ENCODE measurements at places on chromosomes 12 and 14.

GRCh38 chr12:90060031-90060430 lies 351.4 kb upstream of the ATP2B1 start:
- DNase-seq: no peak

GRCh38 chr12:67804168-67804567 lies 155.6 kb downstream of the DYRK2 start:
- DNase-seq: no peak

DNA sequence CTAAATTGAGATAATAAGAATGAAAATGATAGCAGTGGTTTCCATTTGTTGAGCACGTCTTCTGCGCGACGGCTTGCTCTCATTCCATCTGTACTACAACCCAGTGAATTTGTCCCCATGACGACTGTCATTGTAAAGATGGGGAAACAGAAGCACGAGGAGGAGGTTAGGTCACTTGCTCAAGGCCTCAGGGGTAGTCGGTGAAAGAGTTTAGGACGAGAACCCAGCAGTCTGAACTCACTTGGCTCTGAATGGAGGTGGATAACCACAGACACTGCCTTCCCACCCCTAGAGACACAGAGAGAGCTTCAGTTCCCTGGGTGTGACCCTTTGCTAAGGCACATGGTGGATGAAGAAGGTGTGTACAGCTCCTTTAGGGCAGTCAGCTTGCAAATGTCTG lies 30.9 kb upstream of the PLEKHG3 start:
- DNase-seq: no peak

DNA sequence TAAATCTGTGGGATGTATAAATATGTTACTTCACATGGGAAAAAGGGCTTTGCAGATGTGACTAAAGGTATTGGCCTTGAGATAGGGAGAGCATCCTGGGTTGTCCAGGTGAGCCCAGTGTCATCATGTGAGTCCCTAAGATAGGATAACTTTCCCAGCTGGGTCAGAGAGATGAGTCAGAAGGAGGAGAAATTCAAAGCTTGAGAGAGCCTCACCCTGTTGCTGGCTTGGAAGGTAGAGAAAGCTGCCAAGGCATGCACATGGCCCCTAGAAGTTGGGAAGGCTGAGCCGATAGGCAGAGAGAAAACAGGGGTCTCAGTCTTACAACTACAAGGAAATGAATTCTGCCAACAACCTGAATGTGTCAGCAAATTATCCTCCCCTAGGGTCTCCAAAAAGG lies 213.0 kb downstream of the ADGRD1 start:
- DNase-seq: no peak

- DNase-seq: no peak
Measured at GRCh38 chr12:116433249-116433648, 125.9 kb upstream of the MAP1LC3B2 start.

- no peak for DNase-seq
Measured at GRCh38 chr12:9706086-9706685, 26.7 kb downstream of the CLECL1 start.

DNA sequence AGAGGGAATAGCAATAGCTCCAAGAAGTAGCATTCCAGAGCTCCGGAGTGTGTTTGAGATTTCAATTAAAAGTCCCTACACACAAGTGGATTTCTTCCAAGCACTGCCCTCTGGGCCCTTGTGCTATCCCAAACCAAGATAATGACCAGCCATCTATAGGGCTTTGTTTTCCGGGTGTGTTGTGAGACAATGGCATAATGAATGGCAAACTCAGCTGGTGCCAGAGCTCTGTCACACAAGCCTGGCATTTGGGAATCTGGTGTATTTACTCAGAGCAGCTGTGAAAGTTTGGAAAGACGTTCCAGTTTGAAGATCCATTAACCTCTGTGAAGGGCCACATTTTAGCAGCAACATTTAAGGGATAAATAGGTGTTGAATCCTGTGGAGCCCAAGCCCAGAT lies 61.2 kb upstream of the TMTC2 start:
- no peak for DNase-seq

GRCh38 chr14:29814156-29815015 lies 113.3 kb downstream of the PRKD1 start:
- DNase-seq: peak; percentile 49

GRCh38 chr12:124390442-124391097 lies 95.7 kb downstream of the RFLNA start:
- no peak for DNase-seq

DNA sequence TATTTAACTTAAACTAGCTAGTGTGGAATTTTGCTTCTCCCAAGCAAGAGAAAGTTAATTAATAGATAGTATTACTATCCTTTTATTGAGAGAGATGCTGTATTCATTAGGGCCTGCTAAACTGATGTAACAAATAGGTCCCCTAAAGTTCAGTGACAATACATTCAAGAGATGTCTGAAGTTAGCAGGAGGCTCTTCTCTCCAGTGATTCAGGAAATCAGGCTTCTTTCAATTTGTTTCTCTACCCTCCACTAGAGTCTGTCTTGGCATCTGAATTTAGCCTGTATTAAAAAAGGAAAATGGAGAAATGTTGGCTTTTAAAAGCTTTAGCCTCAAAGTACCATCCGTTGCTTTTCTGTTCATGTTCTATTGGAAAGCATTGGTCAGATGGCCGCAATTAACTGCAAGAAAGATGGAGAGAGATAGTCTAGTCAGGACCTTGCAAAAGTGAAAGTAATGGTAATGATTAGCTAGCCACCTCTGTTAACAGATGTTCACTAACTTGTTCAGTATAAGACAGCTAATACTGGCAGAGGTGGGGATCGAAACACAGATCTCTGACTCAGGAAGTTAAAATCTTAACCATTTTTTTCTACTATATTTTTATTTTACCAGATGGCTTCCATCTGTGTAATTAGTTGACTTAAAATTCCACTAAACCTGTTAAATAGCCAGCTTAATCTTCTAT lies 786.8 kb downstream of the TMTC2 start:
- DNase-seq: no peak

DNA sequence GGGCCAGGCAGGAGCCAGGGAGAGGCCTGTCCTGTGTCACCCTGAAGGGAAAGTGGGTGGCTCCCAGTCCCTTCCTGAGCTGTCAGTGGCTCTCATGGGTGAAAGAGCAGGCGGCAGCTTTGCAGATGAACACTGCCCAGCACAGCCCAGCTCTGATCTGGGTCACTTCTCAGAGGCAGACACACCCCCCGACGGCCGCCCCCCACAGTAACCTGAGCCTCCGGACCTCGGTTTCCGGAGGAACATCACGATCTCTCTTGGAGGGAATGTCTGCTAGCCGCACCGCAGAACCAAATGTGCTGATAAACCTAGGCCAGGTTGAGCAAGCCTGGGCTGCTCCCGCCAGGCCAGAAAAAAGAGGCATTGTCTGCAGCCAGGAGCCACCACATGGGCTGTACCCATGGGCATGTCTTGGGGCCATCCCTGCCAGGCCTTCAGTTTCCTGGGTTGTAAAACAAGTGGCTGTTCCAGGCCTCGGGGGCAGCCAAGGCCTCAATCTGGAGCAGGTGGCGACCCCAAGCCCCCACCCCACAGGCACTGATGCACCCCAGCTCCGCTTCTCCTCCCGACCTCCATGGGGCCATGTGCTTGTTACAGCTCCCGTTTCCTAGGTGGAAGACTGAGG lies 57.6 kb downstream of the NCOR2 start:
- DNase-seq: no peak

DNA sequence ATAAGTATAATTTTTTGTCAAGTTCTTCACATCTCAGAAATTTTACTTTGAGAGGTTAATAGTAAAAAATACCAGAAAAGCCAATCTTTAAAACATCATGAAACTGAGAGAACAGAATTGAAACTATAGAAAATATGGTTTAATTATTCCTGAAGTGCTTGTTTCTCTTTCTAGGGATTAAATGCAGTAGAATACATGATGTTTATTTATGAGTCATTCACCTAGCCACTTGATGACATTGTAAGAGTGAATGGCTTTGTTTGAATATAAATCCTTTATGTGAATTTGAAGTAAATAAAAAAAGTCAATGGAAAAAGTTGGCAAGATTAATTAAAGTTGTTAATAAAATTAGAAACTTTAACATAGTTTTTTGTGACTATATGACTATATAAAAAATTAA lies 48.4 kb downstream of the KTN1 start:
- DNase-seq: no peak

DNA sequence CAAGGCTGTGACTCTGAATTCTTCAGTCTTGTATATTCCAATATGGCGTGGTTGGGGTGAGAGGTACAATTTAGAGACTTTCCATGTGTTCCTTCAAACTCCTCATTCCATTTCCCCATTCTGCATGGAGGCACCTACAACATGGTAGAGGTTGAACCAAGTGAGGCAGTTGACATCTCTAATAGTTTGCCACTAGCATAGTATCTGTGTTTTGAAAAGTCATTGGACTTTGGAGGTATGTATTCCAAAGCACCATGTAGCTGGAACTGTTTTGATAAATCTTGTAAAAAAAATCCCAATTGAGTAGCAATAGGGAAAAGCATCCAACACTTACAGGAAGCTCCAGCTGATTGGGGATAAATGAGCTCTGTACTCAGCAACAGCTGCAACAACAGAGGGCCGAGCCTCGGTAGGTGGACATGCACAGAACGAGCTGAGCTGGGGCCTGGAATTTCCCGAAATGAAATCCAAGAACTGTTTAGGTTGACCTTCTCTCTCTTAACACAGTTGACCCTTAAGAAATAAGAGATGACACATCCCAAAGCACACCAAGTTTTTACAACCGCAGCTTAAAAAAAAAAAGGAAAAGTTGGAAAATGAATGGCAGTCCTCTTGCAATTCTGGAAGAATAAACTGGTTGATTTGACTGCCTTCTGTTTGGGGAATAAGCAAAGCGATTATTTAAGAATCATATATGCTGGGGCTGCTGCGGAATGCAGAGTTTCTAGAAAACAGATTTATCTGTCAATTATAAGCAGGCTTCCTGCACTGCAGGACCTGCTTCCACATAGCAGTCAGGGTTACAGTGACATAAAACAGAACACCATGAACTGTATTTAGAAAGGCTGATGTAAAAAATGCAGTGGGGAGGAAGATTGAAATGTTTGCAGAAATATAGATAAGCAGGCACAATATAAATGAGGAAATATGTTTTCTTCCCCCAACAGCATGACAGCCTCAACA lies 194.6 kb upstream of the KRR1 start:
- no peak for DNase-seq

DNA sequence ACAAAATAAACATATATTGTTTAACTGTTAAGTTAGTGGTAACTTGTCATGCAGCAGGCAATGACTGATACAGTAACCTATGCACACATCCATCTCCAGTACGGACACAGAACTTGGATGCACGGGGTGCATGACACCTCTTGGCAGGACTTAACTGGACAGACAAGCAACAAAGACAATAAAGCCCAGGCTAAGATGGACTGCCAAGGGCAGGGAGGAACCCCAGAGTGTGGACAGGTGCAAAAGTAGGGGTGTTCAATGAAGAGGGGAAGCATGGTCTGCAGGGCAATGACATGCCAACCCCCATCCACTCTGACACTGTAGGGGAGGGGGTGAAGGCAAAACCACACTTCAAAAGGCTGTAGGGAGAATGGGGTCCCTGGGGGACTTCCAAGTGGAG lies 11.7 kb downstream of the SSH1 start:
- no peak for DNase-seq

DNA sequence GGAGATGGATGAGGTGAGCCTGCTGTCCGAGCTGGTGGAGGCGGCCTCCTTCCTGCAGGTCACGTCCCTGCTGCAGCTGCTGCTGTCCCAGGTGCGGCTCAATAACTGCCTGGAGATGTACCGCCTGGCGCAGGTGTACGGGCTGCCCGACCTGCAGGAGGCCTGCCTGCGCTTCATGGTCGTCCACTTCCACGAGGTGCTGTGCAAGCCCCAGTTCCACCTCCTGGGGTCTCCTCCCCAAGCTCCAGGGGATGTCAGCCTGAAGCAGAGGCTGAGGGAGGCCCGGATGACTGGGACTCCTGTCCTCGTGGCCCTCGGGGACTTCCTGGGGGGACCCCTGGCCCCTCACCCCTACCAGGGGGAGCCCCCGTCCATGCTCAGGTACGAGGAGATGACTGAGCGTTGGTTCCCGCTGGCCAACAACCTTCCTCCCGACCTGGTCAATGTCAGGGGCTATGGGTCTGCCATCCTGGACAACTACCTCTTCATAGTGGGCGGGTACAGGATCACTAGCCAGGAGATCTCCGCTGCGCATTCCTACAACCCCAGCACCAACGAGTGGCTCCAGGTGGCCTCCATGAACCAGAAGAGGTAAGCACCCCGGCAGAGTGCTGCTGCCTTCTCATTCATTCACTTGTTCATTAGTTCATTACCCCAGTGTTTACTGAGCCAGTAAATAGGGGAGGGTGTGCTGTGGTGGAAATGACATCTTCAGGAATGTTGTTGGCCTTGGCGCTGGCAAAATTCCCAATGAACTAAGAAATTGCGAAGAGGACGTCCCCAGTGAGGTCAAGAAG lies 774 bp upstream of the MANSC4 start:
- DNase-seq: no peak

GRCh38 chr14:68191567-68192321 lies 372.2 kb downstream of the RAD51B start:
- no peak for DNase-seq

- peak; percentile 42 for DNase-seq
Measured at GRCh38 chr14:101854366-101854765, 92.9 kb downstream of the PPP2R5C start.

DNA sequence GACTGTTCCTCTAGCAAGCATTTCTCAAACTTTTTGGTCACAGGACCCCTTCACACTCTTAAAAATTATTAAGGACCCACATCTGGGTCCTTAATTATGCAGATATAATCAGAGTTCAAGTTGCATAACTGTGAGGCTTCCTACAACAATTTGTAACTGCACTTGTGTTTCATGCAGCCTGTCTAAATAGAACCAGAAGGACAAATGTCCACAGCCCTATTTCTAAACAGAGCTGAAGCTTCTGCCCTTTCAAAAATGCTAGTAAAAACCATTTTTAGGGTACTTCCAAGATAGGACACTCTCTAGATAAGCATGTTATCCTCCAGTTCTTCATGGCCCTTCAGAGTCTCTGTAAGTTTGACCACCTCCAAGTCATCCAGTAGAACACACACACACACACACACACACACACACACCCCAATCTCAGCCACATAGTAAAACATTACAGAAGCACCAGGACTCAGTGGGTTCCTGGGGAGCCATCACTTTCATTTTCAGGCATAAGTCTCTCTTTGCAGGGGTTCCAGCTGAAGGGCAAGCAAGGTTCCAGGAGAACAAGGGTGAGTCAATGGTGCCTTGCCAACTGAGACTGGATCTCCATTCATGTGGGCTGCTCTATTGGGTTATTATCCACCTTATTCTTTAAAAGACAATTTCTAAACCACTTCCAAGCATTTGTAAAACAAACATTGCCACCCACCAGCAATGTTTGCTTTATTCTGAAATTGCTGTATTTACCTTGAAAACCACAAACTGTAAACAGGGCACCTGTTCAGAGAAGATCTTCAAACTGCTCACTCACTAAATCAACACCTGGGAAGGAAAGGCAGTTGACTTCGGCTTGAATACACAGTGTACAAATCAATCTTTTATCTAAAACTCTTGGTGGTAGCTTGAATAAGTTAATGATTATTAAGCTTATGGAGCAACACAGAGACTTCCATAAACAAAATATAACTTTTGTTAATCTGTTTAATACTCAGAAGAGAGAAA lies 64.1 kb downstream of the ITPR2 start:
- peak; percentile 50 for DNase-seq

All from left lobe of liver (tissue), 2 donors.